Stimulated activated CD8-positive, alpha-beta memory T cell treated with anti-CD3 and anti-CD28 coated beads, Interleukin-2, amount 100 ng/mL, for 1 hour (primary cell): ENCODE measurements at places on chromosomes 1 and 21.

DNA sequence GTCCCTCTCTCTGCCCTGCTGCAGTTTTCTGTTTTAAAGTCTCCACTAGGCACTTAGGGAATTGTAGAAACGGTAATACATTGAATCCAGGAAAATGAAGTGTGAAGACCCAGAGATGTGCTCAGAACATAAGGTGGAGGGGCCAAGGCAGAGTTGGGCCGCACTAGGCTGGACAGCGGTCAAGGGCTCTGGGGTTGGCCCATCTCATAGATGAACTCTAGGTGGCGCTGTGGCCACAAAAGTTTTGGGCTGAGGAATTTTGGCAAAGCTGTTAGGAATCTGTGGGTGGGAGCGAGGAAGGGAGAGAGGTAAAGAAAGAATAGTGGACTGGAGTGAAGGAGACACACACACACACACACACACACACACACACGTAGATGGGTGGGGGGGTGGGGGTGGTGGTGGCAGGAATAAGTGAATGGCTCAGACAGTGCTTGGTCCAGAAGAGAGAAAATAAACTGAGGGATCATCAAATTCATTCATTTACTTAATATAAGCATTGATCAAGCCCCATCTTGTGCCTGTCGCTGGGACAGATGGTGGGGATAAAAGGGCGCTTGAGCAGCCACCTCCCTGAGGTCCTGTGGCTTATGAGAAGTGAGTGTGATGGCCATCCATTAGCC, 258.5 kb downstream of the TRABD2B start:
- no peak for DNase-seq

DNA sequence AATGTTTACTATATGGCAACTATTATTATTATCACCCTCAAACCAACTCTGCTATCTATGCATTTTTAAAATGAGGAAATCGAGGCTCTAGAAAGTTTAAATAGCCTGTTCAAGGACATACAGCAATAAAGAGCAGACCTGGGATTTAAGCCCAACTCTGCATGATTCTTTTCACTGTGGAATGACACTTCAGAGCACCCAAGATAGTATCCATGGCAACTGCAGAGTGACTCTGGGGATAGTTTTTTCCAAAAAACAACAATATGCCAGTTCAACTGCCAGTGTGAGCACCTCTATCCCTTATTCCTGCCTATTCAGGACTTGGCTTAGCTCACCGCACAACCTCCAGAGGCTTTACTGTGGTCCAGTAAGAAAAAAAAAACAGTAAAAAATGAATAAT, 293.9 kb downstream of the BRINP2 start:
- no peak for DNase-seq

DNA sequence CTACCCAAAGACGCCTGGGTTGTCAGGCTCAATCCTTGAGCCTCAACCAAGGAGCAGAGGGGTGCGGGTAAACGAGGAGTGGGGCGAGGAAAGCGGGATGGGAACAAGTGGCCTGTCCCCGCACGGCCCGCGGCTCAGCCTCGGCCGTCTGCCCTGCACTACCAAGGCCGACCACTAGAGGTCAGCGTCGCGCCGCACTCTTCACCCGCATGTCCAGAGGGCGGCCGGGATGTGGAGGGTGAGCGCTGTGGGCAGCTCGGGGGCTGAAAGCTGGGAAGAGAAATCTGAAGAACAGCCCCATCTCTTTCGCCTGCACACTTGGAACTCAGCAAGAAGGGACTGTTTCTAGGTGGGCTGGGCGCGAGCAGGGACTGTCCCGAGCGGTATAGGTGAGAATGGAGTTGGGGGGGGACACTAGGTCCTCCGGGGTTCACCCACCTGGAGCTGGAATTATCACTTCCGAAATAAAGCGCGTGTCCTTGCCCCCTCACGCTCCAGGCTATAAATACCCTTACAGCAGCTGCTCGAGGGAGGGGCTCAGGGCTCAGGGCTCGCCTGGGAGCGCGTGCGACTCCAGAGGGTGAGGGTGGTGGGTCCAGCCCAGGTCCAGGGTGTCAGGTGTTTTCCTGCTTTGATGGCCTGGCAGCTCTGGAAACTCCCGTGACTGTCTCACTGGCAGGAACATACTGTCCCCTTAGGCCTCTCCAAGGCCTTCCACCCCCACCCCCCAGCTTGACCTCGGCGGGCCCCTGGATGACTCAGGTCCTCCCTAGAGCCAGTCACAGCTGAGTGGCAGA, 9.8 kb downstream of the SLC30A2 start:
- DNase-seq, result peak; percentile 53

- no peak for DNase-seq
Observed at GRCh38 chr21:28442624-28443023, 550.1 kb downstream of the LTN1 start.

- no peak for DNase-seq
Observed at GRCh38 chr1:79497193-79497773, 490.8 kb upstream of the ADGRL4 start.

DNA sequence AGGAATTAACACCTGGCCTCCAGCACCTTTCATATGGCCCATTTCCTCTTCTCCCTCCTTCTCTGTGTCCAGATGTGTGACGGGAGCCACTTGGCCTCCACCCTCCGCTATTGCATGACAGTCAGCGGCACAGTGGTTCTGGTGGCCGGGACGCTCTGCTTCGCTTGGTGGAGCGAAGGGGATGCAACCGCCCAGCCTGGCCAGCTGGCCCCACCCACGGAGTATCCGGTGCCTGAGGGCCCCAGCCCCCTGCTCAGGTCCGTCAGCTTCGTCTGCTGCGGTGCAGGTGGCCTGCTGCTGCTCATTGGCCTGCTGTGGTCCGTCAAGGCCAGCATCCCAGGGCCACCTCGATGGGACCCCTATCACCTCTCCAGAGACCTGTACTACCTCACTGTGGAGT, 5.6 kb downstream of the TMEM61 start:
- DNase-seq, result no peak

DNA sequence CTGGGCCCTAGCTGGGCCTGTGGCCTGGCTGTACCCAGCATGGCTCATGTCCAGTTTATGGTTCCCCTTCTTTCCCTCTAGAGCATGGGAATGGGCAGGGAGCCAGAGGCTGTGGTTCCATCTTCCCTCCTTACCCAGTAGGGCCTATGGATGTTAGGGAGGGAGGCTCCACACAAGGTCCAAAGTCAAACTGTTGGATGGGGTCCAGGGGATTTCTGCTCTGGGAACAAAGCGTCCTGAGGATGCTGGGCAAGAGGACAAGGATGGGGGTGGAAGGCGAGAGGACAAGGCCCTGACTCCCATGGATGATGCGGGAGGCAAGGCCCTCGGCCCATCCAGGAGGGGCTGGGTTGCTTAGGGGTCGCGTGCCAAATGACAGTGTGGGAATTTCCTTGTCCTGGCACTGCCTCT, 17.3 kb downstream of the CSF1 start:
- DNase-seq, result no peak

GRCh38 chr1:232970508-232970907, 20.1 kb downstream of the NTPCR start:
- no peak for DNase-seq

DNA sequence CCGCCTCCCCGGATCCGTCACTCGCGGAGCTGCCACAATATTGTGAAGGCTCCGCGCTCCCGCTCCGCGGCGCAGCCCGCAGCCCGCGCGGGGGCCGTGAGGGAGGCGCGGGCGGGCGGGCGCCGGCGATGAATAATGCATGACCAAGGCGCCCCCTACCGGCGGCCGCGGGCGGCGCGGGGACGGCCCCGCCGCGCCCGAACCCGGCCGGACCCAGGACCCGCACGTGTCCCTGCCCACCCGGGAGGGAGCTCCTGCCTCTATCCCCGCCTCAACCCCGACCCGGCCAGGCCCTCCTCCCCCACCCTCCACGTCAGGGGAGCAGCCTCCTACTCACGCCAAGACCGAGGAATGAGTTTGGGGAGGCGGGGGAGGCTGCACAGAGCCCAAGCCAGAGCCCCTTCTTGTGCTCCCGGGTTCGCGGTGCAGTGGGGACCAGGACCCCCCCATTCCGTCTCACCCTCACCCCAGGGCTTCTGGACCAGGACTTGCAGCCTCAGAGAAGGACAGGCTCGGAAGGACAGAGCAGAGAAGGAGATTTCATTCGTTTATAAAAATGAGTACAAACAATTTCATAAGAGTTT, 70.8 kb upstream of the CASZ1 start:
- peak; percentile 33 for DNase-seq

- DNase-seq, result no peak
Observed at GRCh38 chr1:223308136-223308535, 55.8 kb downstream of the SUSD4 start.
